Bronchial epithelial cell (primary cell): ENCODE measurements at places on chromosomes 3 and 15.
A peak's percentile ranks its signal among the peaks of the same experiment; 100 is the strongest.

DNA sequence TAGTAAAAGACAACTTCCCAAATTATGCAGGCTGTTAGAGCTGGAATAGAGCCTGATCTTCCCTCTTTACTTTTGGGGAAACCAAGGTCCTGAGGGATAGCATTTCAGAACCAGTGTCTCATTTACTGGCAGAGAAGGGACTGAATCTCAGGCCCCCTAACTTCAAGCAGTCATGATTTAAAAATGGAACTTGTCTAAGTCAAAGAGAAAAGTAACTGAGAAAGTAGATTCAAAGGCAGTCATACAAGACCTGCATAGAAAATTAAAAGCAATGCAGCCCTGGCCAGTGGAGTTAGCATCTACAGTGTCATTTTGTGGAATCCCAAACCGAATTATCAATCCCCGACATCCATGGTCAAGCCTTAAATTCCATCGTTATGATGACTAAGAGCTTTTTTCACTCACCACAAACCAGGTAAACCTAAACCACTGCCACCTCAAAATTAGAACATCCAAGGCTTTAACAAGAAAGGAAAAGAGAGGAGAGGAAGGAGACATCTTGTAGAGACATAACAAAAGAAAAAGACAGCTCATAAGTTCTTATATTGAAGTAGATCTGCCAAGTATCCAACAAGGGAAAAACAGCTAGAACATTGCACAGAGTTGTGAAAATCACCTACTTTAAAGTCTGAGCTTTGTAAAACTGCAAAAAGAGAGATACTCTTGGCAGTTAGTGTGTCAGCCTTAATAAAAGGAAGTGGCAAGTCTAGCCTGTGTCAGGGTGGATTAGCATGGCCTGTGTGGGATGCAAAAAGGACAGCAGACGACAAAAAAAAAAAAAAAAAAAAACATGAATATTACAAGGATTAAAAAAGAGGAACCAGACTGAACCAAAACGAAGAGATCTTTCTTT lies 54.1 kb upstream of the CCR2 start:
- no peak for DNase-seq

GRCh38 chr3:120446891-120447668 lies 3.7 kb downstream of the FSTL1 start:
- DNase-seq, result no peak

DNA sequence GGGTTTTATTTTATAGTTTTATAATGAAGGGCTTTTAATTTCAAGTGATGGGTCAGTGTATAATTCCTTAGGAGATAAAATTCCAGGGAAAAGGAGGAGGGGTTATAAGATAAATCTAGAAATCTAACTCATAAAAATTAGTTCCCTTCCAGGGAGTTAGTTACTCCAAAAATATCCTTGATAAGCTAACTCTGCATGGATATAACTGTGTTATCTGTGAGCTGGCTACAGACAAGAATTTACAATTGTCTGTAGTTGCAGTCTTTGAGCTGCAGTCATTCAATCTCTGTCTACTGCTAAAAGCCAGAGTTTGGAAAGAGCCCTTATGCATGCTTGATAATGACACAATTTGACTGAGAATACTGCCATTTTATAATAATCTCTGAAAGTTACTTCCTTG lies 432.3 kb upstream of the TPRG1 start:
- DNase-seq, result no peak

GRCh38 chr15:74997543-74997942 lies 2.2 kb downstream of the SCAMP5 start:
- no peak for DNase-seq

DNA sequence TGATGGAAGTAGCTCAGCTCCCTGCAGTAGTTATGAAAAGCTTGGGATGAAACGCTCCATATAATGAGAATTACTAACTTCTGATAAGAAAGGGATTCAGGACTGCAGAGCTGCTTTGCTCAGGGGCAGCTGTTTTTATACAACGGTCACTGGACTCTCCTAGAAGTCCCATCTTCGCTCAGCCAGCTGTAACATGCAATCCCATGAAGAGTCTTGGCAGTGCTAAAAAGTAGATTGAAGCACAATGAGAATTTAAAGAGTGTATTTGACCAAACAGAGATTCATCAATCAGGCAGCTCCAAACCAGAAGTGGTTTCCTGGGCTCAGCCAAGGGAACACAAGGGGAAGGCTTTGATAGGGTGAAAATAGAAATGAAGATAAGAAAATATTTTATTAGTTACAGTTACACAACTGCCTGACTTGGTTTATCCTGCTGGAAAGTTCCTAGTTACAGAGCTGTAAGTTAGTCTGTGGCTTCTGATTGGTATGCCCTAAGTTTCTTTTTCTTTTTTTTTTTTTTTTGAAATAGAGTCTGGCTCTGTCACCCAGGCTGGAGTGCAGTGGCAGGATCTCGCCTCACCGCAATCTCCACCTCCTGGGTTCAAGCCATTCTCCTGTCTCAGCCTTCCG lies 24.1 kb downstream of the SIDT1 start:
- DNase-seq, result no peak

- peak; percentile 45 for DNase-seq
These were observed 1.1 kb downstream of the NFKBIZ start for GRCh38 chr3:101850246-101851051.

DNA sequence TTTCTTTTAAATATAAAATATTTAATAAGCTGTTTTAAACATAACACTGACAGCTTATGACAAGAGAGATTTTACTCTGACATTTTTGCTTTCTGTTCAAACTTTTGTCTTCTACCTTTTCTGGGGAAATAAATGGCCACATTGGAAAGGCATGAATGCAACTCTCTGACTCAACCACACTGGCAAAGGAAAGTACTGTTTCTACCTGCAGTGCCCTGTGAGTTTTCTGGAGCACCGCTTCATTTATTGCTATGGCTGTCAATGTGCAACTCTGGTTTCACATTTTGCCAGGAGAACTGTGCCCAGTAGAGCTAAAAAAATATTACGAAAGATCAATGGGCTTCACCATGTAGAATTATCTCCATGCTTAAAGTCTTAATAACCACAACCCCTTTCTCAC lies 15.1 kb downstream of the PDZRN3 start:
- DNase-seq, result no peak

GRCh38 chr15:29970402-29970695 lies 112.4 kb upstream of the GOLGA8J start:
- peak; percentile 15 for DNase-seq

DNA sequence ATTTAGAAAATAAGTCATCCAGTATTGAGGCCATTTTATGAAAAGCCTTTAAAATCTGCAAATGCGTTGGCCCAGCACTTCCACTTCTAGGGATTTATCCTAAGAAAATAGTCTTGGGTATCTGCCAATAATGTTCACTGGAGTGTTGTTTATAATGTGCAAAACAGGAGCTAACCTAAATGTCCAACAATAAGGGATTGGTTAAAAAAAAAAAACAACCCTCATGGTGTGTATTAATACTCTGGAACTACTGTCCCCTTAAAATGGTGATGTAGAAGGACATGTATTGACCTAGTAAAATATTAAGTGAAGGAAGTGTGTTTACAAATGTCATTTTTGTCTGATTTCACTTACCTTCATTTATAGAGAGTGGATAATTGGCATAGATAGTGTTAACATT lies 58.0 kb downstream of the IGF1R start:
- no peak for DNase-seq

DNA sequence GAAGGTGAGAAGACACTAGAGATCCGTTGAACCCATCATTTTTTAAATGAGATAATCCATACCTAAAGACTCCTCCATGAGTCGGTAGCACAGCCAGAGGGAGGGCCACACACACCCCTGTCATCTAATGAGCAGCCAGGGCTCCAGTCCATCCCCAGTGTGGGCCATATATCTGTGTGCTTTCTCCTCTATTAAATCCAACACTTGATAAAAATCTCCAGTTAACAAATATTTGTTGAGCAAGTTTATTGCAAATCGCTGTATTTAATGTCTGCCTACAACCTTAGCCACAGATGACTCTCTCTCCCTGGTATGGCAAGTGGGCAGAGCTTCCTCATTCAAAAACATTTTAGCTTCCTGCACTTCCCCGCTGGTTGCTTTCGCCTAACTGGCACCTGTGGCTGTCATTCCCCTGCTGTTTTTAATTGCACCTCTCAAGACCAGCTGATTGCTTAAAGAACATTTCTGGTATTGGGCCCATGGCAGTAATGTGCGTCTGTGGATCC lies 82.8 kb downstream of the SMAD3 start:
- peak; percentile 85 for DNase-seq

GRCh38 chr3:185330644-185331043 lies 32.3 kb upstream of the MAP3K13 start:
- peak; percentile 52 for DNase-seq

DNA sequence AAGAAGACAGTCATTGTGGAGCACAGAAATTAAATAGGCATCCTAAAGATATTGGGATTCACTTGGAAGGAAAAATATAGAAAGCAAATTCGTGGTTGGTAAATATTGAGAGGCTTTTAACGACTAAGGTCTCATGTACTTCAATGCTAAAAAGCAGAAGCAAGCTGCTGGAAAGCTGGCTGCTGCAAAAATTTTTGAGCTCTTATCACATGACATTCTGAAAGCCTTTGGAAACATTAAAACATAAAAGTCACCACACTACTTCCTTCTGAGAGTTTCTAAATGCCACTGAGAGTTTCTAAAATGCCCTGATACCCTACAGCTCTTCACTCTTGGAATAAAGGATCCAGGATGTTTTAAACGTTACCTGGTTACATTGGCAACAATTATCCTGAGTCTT lies 39.0 kb upstream of the CBLB start:
- DNase-seq, result no peak

GRCh38 chr3:107206141-107206540 lies 171.1 kb upstream of the CCDC54 start:
- peak; percentile 49 for DNase-seq

DNA sequence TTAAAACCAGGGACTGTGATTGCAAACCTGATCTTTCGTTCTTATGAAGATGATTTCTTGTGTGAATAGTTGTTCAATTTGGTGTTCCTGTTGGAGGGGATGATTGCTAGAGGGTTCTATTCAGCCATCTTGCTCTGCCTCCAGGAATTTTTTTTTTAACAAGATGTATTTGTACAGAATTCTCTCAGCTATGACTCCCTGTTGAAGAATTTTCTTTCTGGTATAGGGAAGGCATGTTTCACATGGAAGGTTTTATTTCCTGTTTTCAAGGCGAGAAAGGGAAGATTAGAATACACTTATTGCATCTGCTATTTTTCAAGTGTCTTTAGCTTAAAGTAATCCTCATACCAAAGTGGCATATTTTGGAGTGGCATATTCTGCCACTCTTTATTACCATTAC lies 5.6 kb upstream of the LRRC34 start:
- peak; percentile 27 for DNase-seq

- no peak for DNase-seq
These were observed 21.5 kb upstream of the SNRPA1 start for GRCh38 chr15:101316529-101316928.

- DNase-seq, result no peak
These were observed 68.7 kb upstream of the PRR23C start for GRCh38 chr3:139113231-139113992.

GRCh38 chr15:32994810-32995424 lies 199.6 kb downstream of the FMN1 start:
- peak; percentile 55 for DNase-seq

DNA sequence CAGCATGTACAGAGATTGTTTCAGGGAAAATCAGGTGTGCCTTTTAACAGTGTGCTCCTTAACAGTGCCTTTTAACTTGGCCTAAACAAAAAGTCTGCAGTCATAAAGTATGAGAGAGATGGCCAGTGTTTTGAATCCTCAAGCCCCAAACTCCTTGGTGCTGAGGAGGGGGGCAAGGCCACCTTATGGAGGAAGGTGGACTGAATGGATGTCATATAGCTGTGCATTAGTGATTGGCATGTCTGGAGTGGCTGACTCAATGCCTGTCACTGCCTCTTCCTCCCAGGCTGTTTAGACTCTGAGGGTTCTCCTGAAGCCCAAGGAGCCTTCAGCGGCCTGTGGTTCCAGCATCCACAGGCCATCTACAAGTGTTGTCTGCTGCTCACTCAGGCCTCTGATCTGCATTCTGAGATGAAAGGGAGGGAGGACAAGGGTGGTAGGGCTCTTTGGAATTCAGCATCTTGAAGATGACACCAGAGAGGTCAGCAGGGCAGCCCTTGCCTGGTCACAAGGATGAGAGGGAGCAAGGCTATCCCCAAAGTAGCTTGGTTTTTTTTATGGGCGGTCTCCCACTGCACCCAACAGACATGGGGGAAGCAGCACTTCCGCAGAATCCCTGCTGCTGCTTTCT lies 1.5 kb downstream of the FOXL2NB start:
- DNase-seq, result no peak

GRCh38 chr3:142981108-142981507 lies 17.6 kb upstream of the PAQR9 start:
- no peak for DNase-seq

GRCh38 chr3:189941679-189942078 lies 179.0 kb downstream of the P3H2 start:
- DNase-seq, result peak; percentile 94

DNA sequence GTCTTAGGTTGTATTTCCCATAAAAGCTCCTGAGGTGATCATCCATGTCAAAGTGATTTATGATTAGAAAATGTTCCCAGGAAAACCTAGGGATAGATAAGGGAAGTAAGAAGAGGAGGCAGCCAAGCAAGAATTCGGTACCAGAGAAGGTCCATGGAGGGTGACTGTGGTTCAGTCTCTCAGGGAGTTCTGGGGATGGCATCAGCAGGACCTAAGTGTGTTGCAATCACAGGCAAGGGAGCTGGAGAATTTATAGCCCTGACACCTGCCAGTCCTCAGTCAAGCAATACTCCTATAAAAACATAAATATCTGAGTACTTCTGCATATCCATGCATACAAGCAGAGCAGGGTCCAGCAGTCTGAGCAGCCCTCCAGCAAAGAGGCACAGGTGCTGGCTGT lies 95.6 kb upstream of the TOPAZ1 start:
- no peak for DNase-seq

- no peak for DNase-seq
These were observed 392.6 kb downstream of the ZPLD1 start for GRCh38 chr3:102827386-102827785.

GRCh38 chr15:22892333-22892732 lies 53.9 kb downstream of the NIPA2 start:
- DNase-seq, result no peak

- DNase-seq, result peak; percentile 78
These were observed 36.7 kb downstream of the ZBTB38 start for GRCh38 chr3:141405025-141405424.

DNA sequence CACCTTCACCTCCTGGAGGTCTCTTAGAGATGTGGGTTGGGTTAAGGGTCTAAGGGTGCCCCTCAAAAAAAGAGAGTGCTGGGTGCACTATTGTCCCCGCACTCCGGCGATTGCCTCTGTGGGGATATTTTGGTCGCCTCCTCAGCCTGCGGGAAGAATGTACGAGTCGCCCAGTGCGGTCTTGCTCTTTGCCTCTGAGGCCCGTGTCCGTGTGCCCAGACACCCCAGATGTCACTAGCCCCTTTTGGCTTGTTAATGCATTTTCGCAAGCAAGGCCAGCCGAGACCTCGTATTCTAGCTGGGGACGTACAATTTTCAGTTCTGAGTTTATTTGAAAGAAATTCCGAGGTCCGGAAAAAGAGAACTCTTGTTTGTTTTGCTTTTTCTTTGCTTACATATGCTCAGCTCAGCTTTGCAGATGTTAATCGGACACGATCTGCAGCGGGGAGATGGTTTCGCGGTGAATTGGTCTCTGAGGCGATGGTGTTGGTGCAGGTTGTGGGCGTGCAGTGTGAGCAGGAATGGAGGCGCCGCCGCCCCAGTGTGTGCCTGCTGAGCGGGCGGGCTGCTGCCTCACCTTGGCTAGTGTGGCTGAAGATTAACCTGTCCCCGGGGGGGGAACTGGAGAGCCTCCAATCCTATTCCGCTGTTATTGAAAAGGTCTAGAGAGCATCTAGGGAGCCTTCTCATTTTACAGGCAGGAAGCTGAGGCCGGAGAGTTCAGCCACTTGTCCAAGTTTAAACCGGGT lies 1.4 kb downstream of the ST6GAL1 start:
- peak; percentile 46 for DNase-seq
